ENCODE measurements at places on chromosomes 4 and X.

DNA sequence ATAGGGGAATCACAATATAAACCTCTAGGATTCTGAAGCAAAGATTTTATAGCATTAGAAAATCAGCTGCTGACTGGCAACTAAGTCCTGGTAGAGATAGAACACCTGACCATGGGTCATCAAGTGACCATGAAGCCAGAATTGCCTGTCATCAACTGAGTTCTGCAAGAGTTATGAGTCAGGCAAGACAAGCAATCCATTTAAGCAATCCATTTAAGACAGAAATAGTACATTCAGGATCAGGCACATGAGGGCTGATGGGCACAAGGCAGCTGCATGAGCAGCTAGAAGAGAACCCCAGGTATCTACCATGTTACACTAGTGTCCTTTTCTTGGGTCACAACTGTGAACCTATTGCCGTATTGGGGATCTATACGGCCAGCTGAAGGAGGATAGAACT lies 98.9 kb downstream of the SPRY1 start:
- DNase-seq: no peak

DNA sequence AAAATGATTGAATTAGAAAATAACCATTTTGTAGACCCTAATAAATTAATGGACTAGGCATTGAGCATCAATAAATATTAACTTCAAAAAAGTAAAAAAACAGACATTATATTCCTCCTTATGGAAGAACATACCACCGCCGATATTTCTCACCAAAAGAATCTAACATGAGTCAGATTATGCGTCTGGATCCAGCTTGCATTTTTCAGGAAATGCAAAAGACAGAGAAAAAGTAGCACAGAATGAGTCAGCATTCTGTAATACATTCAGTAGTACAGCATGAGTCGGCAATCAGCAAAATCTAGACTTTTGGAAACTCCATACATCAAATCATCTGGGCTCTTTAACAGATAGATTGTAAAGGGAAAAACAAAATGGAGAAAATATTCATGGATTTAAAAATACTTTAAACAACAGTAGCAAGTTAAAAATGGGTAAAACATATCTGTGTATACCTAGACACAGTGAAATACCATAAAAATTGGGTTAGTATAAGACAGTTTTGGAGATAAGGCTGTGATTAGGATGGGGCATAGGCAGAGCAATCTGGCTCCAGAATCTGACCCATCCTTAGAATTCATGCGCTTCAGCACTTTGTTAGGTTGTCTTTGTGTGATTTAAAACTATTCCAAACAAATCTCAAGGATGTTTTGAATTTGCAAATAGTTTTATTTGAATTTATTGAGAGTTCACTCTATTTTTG lies 633.0 kb upstream of the FAM241A start:
- no peak for DNase-seq

GRCh38 chr4:41207291-41207831 lies 7.0 kb downstream of the APBB2 start:
- no peak for DNase-seq

DNA sequence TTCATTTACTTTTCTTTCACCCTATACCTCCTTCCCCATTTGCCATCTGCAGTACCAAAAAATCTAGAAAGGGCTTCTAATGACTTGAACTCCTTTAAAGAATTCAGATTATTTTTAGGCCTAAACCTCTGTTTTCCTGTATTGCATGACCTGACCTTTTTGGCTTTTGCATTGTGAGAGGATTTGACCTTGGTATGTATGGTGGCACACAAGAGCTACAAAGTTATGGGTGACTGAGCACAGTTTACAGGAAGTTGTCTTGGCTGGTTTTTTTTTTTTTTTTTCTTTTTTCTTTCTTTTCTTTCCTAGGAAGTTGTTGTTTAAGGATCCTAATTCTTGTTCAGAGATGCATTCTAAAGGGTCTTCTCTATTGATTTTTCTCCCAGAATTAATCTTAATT lies 32.0 kb upstream of the MTMR8 start:
- no peak for DNase-seq

GRCh38 chrX:9882669-9883446 lies 84.3 kb upstream of the CLDN34 start:
- DNase-seq: no peak

DNA sequence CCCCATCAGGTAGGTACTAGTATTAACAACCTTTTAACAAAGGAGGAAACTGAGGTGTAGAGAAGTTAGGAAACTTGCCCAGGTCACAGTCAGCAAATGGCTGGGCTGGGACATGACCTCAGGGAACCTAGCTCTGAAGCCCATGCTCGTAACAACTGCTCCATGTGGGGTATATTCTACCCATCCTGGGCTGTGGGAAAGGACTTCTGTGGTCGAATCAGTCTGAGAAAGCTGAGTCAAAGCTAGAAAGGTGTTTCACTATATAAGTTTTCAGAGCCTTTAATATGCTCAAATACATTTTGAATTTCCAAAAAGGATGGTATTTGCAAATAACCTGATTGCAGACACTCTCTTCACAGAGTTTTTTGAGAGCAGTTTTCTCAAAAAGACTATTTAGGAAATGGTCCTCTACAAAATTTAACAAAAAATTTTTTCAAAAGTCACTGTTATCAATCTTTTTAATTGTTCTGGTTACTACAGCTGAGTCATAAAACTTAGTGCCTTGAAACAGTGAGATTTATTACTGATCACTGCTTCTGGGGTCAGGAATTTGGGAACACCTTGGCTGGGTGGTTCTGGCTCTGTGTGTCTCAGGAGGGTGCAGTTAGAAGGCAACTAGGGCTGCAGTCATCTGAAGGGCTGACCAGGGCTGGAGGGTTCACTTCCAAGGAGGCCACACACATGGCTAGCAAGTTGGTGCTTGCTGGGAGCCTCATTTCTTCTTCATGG lies 53.6 kb downstream of the NSG1 start:
- no peak for DNase-seq

DNA sequence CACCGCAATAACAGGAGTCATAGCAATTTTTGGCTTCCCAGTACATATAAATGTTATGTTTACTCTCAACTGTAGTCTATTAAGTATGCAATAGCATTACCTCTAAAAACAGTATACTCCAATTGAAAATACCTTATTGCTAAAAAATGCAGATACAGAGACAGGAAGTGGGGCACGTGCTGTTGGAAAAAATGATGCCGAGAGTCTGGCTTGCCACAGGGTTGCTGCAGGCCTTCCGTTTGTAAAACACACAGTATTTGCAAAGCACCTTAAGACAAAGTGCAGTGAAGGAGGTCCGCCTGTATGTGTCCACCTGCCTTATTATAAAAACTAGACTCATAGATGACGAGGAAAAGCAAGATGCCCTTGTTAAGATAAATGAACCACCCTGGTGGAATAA lies 23.5 kb downstream of the CD99 start:
- no peak for DNase-seq

DNA sequence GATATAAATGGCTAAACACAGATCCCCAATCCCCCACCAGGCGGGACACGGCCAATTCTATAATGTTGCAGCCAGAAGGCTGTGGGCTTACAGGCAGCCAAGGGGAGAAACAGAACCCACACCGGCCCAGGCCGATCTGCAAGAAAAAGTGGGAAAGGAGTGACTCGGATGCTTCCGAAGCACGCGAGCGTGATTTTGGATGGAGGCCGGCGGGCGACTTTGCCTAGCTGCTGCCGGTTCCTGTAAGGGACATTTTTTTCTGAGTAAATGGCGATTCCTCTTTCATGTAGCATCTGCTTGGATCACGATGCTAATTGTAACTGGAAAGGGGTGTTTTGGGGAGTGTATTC lies 470.2 kb downstream of the PCDH19 start:
- no peak for DNase-seq

GRCh38 chr4:153156721-153157120 lies 47.5 kb upstream of the TRIM2 start:
- DNase-seq: no peak

Data from NCI-H1694 (cell line).